ENCODE measurements at places on chromosomes 2 and 18.

DNA sequence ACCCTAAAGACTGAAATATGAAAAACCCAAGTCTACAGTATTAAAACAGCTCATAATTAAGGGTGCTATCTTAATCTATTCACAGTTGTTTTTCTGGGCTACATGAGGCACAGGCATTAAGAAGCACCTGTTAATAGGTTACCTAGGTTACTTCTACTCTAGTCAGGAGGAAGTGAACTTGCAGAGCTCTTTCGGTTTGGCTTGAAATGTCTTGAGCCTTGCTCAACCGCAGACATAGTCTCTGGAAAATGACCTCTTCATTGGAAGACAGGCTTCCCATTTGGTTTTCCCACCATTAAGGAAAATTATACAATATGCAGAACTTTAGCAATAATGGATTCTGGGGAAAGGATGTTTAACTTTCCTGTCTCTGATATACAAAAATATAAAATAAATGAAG lies 142.3 kb upstream of the KCNJ3 start:
- no peak for DNase-seq

GRCh38 chr2:240811346-240812300 lies 8.4 kb downstream of the KIF1A start:
- DNase-seq: no peak

DNA sequence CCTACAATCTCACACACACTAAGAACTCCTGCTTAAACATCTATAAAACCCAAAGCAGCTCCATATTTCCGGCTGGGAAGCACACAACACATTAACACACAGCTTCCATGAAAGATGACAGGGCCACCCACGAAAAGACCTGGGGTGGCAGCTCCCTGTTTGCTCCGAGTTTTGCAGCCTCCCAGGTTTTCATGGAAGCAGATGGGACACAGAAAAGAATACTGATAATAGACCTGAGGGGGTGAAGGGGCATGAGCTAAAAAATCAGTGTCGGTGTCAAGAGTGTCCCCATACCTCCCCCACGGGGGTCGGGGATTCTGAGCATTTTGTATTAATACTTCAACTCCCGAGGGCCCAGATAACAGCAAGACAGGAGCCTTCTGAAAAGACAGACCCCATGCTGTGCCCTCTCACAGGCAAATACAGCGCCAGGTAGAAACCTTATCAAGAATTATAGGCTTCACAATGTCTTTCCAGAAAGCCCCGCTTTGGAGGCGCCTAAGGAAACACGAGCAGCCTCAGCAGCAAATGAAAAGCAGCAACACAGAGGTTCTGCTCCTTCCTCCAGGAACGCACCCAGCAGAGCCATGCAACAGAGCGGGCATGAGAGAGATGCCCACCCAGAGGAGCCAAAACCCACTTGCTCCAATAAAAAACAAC lies 50.5 kb downstream of the ZNF516 start:
- no peak for DNase-seq

DNA sequence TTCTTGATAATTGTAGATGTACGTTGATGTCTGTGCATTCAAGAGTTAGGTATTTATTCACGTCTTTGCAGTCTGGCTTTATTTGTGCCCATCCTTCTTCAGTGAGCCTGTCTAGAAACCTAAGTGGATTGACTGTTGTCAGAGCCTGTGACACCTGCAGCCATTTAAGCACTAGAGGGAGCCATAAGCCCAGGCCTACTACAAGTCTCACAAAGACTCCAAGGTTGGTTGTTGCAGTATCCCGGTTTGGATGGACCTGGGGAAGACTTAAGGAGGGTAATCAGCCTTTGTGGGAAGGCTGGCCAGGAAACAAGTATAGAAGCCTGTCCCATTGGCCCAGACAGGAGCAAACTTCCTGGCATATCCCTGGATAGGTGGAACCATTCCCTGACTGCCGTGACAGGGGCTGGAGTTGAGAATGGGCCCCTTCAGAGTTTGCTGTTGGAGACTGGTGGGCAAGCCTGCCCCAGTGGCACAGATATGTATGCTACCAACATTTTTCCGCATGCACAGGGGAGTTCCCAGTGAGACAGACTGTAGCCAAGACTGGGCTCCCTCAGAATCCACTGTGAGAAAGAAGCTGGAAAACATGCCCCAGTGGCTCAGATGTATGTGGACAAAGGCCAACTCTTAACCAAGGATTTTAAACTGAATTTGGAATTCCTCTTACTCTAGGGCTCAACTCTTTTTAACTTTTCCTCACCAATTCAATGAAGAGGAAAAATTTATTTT lies 9.3 kb upstream of the LRRC30 start:
- peak; percentile 34 for DNase-seq

DNA sequence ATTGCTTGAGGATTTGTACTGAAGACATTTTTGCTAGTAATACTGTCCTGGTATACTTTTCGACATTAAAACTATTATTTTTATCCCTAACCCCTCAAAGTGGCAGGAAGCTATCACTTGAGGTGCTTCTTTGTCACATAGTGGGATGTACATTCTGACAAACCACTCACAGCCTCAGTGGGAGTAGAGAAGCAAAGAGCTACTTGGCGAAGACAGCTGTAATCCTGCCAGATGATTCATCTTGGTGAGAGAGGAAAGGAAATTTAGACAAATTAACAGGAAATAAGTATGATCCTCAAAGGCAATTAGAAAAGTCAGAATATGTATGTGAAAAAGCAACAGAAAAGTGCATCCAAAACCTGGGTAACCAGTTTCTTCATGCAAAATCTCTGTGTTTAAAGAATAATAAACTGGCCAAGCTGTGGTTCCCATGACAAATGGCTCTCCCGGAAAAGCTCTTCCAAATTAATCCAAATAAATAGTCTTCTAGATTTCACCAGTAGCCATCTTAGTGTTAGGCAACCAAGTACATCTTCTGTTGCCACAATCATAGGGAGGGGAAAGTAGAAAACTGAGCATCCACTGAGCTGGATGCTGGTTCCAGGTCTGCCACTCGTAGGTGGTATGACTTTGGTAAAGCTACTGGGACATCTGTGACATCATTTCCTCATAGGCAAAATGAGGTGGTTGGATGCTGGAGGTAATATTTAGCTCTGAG lies 308.0 kb upstream of the LYPD1 start:
- DNase-seq: no peak

GRCh38 chr2:20205915-20206524 lies 18.9 kb downstream of the SDC1 start:
- no peak for DNase-seq

- no peak for DNase-seq
Observed at GRCh38 chr2:106664669-106665068, 177.5 kb downstream of the CD8B2 start.

- no peak for DNase-seq
Observed at GRCh38 chr2:31835450-31835849, 175.4 kb downstream of the MEMO1 start.

DNA sequence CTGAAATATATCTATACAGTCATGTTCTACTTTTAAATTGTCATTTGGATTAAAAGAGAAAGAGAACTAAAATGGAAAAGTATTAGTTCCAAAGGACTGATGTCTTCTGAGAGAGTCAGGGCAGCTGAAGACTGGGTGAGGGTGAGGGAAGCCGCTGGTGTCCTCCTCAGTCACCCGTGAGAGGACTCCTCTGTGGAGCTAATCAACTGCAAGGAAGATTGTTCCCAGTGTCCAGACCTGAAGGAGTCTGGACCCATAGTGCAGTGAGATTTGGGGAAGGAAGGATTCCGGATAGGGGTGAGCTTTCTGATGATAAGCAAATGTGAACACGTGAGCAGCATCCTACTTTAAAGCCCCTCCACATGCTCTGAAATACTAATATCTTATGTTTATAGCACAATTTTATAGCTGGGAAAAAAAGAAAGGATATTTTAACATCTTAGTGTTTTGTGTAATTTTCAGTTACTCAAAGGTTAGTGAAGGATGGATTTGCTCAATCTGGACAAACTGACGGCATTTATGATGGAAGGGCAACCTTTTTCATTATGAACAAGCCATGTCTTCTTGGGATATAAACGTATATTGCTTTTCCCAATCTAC lies 134.5 kb upstream of the TTC39C start:
- no peak for DNase-seq

GRCh38 chr2:88892207-88892606 lies 200.7 kb downstream of the RPIA start:
- no peak for DNase-seq

DNA sequence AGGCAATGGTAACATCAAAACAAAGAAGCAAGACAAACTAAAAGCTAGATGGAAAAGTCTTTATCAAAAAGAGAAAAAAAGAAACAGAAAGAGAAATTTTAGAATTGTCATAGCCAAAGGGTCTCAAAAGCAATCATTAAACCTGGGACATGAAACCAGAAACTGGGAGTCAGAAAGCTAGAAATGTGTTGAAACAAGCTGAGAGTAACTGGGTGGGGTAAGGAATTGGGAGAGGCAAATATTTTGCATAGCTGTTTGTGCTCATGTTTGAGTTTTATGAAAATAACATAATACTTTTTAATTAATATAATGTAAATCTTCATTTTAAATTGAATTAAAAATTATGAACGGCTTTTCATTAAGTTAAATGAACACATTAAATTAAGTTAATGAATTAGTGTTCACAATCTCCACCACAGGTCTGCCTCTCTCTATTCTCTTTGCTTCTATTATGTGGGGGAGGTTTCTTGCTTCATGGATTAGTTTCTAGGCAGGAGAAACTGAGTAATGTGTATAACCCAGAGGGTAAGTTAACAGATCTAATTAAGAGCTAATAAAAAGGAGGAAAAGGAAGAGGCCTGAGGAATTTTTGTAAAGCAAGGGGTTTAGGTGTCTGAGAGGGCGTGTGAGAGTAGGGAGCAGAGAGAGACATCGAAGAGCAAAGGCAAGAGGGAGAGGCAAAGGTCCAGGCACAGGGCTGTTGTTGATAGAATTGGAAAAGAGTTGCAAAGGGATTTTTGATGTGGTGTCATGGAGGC lies 20.0 kb upstream of the SERPINB2 start:
- DNase-seq: no peak

GRCh38 chr2:218827701-218828476 lies 3.7 kb downstream of the PRKAG3 start:
- DNase-seq: no peak

DNA sequence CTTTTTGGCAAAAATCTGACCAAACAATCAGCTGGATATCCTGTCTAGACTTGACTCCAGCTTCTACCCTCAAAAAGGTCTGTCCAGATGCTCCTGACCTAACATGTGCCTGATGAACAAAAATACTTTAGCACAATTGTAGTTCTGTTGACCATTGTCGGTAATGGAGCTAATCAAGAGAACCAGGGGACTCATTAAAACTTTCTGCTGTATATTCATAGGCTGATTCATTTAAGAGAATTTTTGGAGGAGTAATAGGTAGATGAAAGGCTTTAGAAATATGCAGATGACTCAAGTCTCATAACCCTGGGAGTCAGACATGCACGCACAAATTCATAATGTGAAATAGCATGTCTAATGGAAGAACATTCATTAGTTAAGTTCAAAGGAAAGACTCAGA lies 514.2 kb downstream of the TXNL1 start:
- DNase-seq: peak; percentile 44

DNA sequence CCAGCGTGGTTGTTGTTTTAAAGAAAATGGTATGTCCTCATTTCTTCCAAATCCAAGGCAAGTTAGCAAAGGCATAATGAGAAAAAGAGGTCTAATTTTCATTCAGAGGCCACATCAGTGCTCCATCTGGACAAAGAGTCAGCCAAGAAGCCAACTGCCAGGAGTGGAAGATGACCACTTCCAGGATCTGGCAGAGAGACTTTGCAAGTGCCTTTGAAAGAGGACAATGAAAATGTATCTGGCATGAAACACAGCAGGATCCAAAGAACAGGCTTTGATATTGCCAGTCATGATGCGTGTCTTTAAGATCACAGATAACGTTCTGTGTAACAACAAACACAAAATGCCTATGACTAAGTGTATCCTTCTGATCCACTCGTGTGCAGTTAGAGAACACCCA lies 82.8 kb downstream of the AFF3 start:
- no peak for DNase-seq

- DNase-seq: no peak
Observed at GRCh38 chr2:174635776-174636404, 38.3 kb upstream of the WIPF1 start.

- no peak for DNase-seq
Observed at GRCh38 chr18:33749834-33750233, 171.8 kb downstream of the ASXL3 start.

DNA sequence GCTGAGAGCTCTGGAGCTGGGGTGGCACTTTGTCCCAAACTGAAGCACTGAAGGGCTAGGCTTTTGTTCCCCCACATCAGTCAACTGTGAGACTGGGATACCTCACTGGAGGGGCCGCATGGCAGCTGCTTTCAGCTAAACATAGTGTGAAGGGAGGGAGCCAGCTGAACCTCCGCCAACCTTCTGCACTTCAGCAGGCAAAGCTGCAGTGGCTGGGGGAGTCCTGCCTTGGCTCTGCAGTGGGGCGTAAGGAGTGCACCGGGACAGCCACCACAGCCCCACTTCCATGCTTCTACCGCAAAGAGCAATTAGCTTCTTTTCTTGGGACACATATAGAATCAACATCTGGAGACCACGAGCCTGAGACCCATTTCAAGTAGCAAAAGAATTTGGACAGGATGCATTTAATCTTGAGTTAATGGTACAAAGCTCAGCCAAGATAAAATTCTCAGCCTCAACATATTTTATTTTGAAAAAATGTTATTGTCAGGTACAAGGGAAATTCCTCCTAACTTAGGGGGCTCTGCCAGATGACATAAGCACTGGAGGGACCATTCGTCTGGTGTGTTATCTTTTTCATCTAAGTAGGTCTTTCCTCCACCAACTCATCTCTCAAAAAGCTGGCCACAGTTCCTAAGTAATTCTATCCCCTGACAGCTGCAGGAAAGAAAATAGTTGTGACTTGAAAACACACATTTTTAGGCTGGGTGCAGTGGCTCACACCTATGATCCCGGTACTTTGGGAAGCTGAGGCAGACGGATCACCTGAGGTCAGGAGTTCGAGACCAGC lies 25.6 kb upstream of the MYCN start:
- DNase-seq: no peak

DNA sequence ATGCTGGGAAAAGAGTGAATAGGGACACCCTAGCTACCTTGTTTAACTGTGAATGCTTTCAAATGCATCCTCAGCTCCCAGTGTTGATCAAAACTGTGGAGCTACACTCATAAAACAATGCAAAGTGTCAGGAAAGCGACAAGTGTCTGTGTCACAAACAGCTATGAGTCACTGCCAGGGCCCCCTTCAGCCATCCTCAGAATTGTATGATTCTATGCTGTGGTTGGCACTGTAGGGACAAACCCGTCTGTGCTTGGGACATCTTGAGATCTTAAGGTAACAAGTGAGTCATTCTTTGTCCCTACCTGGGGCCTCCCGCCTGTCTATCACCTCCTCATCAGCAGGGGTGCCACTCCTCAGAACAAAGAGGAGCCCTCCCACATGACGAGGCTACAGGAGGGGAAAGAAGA lies 42.4 kb downstream of the KLF7 start:
- no peak for DNase-seq

DNA sequence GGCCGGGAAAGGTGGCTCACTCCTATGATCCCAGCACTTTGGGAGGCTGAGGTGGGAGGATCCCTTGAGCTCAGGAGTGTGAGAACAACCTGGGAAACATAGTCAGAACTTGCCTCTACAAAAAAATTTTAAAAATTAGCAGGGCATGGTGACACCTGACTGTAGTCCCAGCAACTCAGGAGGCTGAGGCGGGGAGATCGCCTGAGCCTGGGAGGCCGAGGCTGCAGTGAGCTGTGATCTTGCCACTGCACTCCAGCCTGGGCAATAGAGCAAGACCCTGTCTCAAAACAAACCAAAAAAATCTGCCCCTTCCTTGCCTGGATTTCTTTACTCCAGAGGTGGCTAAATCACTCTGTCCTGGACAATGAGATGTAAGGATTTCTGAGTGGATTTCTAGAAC lies 197.7 kb downstream of the NRP2 start:
- DNase-seq: no peak
